Mammary epithelial cell (primary cell): ENCODE measurements at places on chromosomes 7 and 10.

- DNase-seq: no peak
Measured at GRCh38 chr7:108014215-108014614, 11.3 kb upstream of the LAMB1 start.

DNA sequence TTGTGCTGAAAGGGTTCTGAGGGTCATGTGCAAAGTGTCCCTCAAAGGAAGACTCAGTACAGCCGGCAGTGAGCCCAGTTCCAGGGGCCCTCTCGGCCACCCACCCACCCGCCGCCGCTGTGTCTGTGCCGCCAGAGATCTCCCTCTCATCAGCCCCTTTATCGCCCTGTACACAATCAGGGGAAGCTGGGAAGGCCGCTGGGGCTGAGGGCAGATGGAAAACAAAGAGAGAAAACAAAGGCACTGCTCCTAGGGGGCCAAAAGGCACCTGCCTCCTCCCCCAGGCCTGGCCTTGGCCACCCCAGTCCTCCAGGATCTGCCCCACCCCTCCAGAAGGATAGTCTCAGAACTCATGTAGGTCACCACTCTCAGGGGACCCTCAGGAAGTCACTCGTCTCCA lies 67.0 kb downstream of the ZMIZ1 start:
- no peak for DNase-seq

DNA sequence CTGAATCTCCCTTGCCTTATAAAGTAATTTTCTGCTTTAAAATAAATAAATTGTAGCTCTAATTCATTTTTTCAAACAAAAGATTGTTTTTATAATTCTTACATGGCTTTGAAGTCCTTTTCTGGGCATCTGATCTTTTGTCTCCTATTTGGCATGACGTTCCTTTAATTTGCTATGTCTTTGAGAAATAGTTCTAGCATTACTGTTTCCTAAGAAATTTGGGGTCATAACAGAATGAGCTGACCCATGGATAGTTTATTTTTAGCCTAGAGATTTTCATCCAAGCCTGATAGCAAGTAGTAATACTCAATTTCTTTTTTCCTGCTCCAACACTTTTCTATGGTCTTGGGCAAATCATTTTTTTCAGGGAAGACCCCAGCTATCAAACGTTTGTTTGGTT lies 31.4 kb downstream of the CCDC71L start:
- no peak for DNase-seq

DNA sequence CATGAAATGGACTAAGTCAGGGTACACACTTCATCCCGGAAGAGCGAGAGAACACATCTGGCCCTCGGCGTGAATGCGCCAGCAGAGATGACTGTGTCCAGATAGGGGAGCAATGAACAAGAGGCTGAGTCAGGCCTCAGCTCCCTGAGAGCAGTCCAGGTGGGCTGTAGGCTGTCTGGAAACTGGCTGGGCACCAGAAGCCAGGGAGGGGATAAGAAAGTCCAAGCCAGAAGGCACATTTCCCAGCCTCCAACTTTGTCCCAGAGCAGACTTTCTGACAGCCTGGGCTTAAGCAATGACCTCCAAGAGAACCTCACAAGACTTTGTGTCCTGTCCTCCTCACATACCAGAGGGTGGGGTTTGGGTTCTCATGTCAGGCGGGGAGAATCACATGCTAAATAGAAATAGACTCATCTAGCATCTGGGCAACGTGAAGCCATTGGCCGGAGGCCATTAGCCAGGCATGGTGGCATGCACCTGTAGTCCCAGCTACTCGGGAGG lies 157.2 kb downstream of the ARHGAP12 start:
- no peak for DNase-seq

DNA sequence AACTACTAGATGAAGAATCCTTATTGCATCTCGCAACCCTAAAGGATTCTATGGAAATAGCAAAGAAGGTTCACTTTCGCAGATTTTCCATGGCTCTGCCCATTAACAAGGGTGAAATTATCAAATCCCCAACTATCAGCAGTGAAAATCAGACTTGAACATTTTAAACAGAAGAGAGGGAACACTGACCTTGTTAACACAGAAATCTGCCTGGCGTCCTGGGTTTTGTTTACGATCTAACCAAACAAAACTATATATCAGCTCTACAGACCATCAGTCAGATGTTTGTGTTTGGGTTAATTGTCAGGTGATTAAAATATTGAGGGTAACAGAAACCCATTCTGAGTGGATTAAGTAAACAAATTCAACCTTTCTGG lies 1.9 kb downstream of the CTTNBP2 start:
- DNase-seq: no peak

GRCh38 chr10:32923849-32924248 lies 34.2 kb downstream of the ITGB1 start:
- DNase-seq: no peak

DNA sequence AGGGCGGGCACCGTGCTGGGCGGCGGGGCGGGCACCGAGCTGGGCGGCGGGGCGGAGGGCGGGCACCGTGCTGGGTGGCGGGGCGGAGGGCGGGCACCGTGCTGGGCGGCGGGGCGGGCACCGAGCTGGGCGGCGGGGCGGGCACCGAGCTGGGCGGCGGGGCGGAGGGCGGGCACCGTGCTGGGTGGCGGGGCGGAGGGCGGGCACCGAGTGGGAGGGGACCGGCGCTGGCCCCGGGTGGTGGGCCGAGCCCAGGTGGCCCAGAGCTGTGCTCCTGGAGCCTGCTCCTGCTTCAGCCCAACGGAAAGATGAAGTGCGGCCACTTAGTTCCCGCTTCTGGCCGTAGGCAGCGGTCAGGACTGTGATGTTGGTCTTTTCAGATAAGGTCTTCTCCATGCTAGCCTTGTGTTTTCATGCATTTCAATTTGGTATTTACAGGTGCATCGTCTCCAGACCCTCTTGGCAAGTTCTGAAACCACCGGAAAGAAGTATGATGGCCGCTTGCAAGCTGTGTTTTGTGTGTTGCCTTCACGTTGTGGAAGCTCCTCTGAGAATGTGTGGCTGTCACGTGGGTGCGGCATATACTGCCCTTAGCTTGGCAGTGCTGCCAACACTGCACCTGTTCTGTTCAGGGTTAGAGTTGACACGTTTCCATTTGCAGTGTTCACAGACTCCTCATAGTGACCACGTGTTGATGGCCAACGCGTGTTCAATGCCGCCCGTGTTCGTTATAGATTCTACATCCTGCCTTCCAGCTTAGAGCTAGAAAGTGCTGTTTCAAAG lies 25.2 kb downstream of the IQCE start:
- no peak for DNase-seq

DNA sequence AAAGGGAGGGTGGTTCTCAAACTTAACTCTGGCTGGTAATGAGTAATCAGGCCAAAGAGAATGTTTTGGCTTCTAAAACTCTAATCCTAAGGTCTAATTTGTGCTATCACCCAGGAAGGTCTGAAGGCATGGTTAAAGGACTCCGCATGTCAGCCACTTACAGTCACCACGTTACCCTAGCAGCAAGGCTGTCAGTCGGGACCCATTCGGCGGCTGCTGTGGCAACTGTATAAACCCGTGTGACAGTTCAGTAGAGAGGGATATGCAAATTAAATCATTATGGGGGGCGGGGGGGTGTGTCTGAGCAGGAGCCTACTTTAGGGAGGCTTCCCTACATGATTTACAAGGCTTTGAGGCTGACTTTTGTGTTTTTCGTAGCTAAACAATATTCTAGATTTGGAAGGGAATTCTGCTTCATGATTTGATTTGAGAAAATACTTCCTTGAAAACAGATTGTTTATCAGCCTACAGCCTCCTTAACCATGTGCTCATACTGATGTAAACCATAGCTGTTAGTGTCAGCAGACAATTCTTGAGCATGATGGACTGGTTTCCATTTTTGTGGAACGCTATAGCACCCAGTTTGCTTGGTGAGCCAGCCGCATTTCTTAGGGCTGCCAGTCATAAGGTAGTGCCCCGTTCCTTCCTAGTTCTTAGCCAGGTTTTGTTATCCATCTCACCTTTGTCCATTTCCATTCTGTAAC lies 284.4 kb downstream of the USP6NL start:
- no peak for DNase-seq

GRCh38 chr7:66664590-66665293 lies 36.1 kb downstream of the KCTD7 start:
- no peak for DNase-seq

GRCh38 chr7:33183504-33183903 lies 54.1 kb downstream of the BBS9 start:
- no peak for DNase-seq
